RWPE1 (cell line): ENCODE measurements at places on chromosomes 3 and 15.

DNA sequence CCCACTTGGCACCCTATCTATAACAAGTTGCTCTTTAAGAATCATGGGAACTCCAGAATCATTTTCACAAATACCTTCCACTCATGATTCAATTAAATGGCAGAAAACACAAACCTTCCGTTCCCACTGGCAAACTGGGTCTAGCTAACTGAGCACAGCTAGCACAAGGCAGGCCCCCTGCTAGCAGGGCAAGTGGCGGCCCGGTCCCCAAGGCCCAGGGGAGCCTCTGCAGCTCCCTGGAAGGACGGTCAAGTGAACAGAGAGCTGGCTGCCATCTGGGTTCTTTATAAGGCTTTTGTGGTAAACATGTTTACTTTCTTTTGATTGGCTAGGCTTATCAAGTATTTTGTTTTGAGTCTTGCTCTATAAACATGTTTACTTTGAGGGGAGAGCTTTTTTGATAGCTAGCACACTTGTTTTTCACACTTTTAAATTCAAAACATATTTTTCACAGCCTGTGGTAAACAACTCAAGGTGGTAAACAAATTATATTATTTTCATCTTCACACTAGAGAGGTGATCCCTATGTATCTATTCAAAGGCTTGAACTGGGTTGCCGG, 81.4 kb downstream of the FOXP1 start:
- DNase-seq = no peak

DNA sequence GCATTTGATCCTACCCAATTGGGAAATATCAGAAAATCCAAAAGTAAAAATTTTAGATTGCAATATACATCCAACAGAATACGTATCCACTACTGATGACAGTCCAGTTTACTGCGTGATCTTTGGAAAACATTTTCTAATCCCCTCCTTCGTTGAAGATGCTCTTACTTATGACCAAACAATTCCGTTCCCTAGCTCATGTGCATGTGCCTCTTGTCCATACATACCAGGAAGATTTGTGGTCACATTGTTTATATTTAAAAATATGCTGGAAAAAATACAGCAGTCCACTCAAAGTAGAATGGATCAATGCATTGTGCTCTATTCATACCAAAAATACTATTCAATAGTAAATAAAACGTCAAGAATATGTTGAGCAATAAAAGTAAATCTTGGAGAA, 135.3 kb downstream of the CHL1 start:
- DNase-seq = no peak

DNA sequence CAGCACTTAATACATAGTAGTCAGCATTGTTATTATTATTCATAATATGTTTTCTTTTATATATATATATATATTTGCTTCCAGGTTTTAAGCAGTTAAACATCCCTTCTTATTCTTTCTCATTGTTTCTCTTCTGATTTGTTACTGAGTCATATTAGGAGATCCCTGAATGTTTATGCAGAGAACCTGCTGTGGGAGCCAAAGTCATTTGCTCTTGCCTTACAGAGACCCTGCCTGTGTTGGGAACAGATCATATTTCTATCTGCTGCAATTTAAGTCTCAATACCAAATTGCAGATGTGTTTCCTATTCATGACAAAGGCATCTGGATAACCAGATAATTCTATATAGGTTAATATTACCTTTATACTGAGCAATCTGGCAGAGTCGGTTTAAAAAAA, 323.0 kb upstream of the UMPS start:
- no peak for DNase-seq

- DNase-seq = no peak
Observed at GRCh38 chr3:128193168-128193567, 39.9 kb downstream of the EEFSEC start.

DNA sequence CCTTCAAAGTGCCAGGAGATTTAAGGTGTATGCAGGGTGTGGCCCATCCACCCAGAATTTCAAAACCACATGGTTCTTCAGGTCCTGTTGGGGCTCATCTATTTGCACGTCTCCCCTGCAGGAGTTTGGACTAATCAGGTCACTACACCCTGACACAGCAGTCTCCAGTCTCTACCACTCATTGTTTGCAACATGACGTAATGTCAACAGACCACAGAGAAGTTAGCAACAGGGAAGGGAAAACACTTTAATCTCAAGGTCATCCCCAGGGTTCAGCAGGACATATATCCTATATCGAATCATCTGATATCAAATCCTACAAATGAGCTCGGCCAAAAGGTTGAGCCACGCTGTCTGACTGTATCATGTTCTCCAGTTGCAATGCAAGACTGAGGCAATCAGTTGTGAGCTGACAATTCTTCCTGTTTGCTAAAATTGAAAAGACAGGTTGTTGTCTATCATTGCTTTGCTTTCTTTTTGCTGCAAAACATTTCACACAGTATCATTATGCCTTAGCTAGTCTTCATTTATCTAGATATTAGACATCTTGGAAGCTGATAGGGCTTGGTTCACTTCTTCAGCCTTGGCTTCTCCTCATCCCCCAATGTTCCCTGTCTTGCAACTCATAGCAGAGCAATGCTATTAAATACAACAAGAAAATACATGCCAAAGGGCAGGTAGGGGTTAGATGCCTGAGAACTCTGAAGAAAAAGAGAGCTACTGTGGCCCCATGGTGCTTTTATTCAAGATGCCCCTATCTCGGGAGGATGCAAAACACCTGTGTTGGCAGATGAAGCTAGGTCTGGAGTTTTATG, 13.4 kb upstream of the LEKR1 start:
- peak; percentile 77 for DNase-seq

DNA sequence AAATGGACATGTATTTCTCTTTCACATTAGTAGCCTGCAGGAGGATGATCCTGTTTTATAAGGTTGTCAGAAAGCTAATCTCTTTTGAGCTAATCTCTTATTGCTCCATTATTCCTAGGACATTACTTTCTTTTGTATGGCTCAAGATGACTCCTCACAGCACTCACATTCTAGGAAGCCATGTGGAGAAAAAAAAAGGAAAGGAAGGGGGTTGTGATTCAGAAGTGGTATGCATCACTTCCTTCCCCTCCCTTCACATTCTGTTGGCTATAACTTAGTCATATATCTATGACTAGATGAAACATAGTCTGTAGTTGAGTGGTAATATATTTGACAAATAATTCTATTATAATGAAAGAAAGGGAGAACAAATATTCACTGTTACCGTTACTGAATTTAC, 168.8 kb upstream of the TTC14 start:
- peak; percentile 80 for DNase-seq

GRCh38 chr3:184949251-184949965, 137.4 kb downstream of the VPS8 start:
- no peak for DNase-seq

DNA sequence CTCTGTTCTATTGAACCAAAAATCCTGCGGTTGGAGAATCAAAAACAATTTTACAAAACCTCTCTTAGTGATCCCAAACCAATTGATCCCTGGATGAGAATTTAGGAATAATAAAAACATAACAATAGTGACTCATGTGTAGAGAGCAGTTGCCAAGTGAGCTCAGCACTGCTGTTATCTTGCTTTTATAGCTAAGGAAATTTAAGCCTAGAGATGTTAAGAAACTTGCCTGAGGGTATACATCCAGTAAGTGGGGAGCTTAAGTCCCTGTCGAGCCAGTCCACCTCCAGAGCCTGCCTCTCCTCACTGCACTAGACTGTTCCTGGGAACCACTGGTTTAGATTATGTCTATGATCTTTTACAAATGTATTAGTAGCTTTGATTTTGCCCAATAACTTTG, 358.4 kb upstream of the LMCD1 start:
- no peak for DNase-seq

DNA sequence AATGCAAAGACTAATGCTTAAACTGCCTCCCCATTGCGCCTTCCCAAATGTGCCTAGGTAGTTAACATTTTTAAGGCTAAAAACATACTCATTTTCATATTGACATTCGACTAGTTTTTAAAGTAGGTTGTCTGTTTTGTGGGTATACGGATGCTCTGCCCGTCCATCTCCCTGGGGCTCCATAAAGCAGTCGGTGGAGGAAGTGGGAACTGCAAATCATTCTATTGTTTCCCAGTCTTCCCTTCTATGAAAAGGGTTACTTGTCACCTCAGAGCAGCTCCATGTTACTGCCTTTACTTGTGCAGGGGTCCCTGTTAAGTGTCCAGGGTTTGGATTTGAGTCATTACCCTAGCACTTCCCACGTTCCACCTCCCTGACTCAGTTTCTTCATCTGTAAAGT, 10.9 kb downstream of the CHCHD6 start:
- no peak for DNase-seq

DNA sequence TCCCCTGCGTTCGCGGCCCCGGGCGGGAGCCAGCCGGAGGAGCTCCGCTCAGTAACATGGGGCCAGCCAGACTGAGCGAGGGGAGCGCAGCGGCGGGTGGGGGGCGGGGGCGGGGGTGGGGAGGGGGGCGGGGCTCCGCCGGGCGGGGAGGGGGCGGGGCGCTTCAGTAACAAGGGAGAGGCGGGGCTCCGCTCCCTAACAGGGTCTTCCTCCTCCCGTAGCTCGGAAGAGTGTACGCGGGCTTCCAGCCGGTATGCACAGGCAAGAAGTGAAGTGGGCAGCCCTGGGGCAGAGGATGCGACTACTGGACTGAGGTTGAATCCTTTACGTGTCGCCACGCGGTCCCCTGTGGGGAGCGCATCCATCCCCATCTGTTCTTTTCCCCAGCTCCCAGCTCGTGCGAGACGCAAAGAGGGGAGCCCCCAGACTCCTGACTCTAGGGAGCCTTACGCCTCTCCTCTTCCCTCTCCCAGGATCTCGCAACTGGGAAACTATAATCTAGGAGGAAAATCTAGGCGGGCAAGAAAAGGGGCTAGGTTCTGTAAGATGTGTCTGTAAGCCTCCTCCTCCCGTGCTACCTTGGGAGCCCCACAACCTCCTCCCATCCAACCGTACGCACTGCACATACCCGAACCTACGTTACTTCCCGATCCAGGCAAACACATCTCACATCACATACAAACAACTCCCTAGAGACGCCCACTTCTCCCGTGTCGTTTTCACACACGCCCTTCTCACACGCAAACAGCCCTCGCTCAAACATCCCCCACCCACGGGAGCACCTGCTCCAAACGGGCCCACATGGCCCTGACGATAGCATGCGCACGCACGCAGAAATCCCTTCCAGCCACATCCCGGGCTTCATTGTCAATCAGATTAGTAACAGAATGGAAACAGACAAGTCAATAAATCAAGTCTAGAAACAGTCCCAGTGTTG, at the start of gene SHF:
TSS of gene SHF (minus strand) at position 73 of the 937 bp plus-strand sequence. CDS start at position 58, 15 bp downstream.
- peak; percentile 41 for DNase-seq

DNA sequence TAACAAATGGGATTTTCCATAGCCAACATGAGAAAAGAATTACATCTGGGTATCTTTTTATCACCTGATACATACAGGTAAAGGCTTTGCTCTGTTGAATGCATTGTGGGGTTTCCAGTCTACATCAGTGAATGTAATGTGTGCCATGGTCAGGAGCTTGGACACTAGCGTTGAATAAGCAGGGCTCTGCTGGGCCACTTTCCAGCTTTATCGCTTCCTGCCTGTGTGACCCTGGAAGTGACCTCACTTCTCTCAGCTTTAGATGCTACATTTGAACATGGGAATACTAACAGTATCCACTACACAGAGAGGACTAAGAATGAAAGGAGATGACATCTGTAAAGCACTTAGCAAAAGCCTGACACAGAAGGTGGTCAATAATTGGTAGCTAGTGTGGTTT, 40.1 kb downstream of the TTC23 start:
- DNase-seq = no peak

GRCh38 chr3:31314258-31314657, 218.5 kb upstream of the STT3B start:
- DNase-seq = no peak
